ENCODE measurements at places on chromosomes 7 and 10.
A peak's percentile ranks its signal among the peaks of the same experiment; 100 is the strongest.

GRCh38 chr7:141271451-141271850 lies 197.6 kb downstream of the TMEM178B start:
- no peak for DNase-seq

DNA sequence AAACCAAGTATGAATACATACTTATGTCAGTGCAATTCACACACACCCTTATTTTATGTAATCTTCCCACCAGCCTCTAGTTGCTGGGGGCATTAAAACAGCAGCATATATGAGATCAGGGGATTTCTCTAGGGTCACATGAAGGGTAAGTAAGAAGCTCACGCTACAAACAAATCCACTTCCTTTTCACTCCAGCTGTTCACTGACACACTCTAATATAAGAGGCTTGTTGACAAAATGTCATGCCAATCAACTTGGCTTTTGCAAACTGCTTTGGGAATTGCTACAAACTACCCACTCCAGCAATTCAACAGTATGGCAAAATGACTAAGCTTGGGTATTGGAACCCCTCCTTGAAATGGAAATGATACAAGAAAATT lies 10.3 kb downstream of the FAM3C start:
- DNase-seq = no peak

DNA sequence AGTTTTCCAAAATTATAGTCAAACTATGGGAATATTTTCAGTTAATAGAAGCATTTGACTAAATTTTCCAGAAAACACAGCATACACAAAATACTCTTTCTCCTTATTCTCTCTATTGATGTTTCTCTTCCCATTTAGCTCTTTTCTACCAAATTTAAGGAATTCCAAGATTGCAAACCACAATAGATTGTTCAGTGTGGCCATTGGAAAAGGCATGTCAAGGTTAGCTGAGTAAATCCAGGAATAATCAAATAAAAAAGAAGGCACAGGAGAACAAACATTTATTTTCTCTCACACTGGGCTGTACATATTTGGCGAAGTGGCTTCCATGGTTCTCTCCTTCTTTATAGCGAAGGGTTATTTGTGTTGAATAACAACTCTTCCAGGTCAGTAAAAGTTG lies 117.3 kb downstream of the THSD7A start:
- peak; percentile 25 for DNase-seq

DNA sequence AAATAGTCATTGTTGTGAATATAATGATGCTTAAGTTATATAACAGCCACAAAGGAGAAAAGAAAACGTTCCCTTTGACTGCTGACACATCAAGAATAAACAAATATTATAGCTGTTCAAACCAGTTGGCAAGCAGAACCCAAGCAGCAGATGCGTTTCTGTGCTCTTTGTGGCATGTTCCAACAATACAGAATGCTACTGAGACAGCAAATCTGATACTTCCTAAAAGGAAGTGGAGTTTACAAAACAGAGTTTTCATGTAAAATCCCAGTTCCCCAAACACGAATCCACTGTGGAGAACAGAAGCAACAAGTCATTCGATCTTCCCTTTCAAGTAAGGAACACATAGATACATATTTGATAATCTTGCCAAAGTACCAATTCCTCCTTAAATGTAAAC lies 170.9 kb upstream of the ASAH2 start:
- DNase-seq = no peak

- no peak for DNase-seq
Observed at GRCh38 chr7:69778138-69778537, 179.9 kb downstream of the AUTS2 start.

GRCh38 chr7:149773446-149774236 lies at the start of gene ZNF467:
Gene ZNF467, minus strand, starts transcription at chr7:149773588. Its CDS starts 2,556 bp downstream, at chr7:149771032.
- peak; percentile 62 for DNase-seq
